Cardiac fibroblast (primary cell): ENCODE measurements at places on chromosomes 1 and 21.

- no peak for DNase-seq
Observed at GRCh38 chr1:60152891-60153290, 79.3 kb upstream of the C1orf87 start.

DNA sequence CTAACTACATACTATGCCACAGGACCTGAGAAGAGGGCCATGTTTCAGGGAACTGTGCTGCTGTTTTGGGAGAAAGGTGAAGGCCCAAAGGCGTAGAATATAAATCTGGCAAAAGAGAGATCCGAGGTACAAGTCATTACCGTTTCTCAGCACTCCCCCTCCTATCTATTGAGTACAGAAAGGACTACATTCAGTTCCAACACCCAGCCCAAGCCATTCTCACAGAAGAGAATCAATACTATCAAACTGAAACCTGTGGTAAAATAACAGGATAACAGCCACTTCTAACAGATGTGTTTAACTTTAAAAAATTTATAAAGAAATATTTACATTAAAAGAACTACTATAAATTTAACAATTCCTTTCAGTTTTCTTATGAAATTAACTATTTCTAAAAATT is 7.8 kb downstream of the AHCTF1 start:
- DNase-seq, result no peak

- no peak for DNase-seq
Observed at GRCh38 chr1:43143441-43143888, 28.6 kb downstream of the EBNA1BP2 start.

- peak; percentile 61 for DNase-seq
Observed at GRCh38 chr1:180623579-180624347, 8.1 kb upstream of the XPR1 start.

- DNase-seq, result peak; percentile 76
Observed at GRCh38 chr21:25568246-25568645, 39.0 kb downstream of the MRPL39 start.

GRCh38 chr1:160211046-160211790 is 6.0 kb downstream of the PEA15 start:
- no peak for DNase-seq

DNA sequence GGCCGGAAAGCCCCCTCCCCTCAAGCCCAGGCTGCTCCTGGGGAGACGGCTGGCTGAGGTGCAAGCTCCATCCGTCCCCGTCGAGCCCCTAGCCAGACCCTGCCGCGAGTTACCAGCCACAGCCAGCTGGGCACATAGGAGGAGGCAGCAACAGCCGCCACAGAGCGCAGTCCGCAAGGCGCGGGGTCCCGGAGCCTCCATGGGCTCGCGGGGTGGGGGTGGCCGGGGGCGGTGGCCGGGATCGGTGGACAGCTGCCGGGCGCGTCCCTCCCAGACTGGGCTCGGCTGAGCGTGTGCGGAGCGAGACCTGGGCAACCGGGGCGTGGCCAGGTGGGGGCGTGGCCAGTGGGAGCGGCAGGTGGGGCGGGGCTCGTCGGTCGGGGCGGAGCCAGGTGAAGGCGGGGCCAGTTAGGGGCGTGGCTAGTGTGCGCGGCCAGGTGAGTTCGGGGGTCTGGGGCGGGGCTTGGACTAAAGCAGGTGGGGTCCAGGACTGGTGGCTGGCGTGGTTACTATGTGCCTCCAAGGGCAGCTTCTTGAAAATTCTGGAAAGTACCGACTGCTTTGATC is at the start of gene CD164L2:
TSS of gene CD164L2 (minus strand) at position 295 of the 567 bp plus-strand sequence. CDS start at position 201, 94 bp downstream.
- DNase-seq, result no peak

DNA sequence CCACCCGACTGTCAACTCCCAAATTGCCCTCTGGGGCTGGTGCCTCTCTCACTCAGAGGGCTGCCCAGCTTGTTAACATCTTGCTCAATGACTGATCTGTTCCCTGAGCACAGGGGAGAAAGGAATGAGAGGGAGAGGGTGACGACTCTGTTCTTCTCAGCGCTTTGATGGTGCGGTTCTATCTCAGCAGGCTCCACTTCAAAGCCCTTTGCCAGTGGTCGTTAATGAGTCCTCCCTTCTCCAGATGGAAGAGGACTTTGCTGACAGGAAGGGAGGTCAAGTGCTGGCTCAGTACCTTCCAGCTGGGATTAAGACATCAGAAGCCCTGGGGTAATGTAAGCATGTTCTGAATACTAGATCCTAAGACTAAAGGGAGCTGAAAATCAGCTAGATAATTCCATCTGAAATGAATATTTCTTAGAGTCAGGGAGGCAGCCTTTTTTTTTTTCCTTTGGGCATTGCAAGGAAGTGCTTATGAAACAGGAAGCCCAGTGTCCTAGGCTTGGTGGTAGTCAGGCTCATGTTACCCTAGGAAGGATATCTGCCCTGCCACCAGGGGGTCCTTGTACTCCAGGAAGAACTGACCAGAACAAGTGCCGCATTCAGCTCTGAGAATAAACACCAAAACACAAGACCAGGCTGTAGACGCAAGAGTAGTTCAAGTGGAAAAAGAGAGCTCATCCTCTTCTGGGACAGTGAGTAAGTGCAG is 4.7 kb downstream of the FMOD start:
- no peak for DNase-seq

- peak; percentile 52 for DNase-seq
Observed at GRCh38 chr1:74693473-74693872, 19.9 kb upstream of the ERICH3 start.

GRCh38 chr21:40151611-40152010 is 284.4 kb downstream of the PCP4 start:
- DNase-seq, result no peak

DNA sequence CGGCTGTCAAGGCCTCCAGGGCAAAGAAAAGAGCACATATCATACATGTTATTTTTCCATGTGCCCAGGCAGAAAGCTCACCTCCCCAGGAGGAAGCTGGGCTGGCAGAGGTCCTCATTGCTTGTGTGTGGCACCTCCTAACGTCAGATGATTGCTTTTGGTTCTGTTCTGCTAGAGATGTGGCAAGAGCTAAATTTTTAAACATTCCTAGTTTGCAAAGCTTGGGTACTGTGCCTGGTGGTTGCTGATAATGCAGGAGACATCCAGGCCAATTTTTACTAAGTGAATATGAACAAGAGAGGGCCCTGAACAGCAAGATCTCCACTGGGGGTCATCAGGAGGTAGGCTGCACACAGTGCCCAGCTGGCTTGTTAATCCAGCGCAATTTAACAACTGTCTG is 93.9 kb downstream of the TBX19 start:
- no peak for DNase-seq

- DNase-seq, result no peak
Observed at GRCh38 chr1:183993132-183993531, 44.4 kb downstream of the COLGALT2 start.

DNA sequence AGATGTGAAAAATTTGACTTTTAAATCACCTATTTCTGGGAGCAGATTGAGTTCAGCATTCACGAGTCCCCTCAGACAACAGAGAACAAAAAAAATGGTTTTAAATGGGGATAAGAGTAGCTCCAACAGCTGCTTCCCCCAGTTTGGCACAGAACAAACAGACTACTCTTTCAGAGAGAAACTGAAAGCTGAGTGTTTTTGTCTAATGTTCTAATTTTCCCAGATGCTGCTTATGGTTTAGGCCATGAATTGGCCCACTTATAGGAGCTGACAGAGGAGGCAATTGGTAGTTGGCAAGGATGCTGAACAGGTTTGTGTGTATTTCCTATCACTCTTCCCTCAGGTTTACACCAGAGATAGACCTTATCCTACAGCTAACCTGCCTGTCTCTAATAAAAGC is 1637.4 kb upstream of the PRMT6 start:
- DNase-seq, result no peak

GRCh38 chr21:41620982-41621381 is 113.0 kb upstream of the TMPRSS2 start:
- peak; percentile 52 for DNase-seq

DNA sequence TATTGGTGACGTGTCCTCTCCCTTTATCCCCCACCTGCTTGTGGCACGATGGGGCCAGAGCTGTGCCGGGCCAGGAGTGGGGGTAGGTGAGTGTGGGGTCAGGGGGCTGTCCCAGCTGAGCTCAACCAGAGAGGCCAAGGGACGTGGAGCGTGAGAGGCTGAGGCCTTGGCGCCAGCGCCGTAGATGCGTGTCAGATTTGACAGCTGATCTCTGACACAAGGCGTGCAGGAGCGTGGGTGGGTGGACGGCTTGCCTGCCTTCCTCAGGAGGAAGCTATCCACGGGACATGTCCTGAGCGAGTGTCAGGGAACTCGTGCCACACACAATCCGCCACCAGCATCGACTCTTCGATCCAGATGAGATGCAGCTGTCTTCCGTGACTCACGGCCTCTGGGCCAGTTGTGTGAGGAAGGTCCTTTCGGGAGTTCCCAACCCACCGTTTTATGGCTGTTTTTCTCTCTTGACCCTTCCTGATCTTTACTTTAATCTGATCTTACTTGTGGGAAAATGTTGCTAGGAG is 56.7 kb downstream of the SPSB1 start:
- no peak for DNase-seq

DNA sequence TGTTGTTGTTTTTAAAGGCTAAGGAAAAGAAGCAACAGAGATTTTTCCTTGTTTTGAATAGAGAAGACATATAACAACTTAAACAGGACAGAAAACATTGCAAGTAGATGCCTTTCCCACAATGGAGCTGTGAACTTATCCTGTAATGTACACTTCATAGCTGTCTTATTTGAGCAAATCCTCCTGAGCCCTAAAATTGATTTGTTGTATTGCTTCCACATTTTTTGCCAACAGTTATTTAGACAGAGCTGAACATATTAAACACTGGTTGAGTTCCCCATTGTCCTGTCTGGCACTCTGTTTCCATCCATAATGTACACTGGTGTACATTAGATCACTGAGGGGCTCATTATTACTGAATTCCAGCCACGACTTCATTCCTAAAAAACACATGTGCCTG is 32.2 kb downstream of the CACHD1 start:
- no peak for DNase-seq

DNA sequence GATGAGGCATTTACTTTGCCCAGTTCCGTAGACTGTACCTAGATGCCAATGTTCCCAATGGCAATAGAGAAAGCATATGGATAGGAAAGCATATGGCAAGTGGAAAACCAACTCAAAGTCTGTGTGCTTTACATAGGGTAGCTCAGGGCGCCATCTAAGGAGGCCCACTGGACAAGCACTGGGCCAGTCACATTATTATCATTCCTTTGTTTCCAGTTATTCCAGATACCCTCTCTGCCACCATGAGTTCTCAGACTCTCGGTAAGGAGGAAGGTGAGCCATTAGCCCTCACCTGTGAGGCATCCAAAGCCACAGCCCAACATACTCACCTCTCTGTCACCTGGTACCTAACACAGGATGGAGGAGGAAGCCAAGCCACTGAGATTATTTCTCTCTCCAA is 9.8 kb downstream of the CD101 start:
- no peak for DNase-seq

DNA sequence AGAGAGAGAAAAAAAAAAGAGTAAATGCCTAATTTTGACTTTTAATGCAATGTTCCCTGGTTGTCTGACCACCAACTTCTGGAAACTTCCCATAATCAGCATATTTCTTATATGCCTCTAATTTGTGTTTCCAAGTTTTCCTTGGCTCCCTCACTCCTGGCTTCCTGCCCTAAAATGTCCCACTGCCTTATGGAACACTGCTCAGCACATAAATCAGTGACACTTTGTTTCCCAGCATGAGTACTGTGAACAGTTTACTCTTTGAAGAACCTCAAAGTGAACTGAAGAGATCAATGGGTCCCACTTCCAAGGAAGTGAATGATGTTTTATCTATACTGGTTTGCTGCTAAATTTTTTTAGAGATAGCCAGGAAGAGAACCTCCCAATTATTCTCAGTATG is 271.3 kb upstream of the PRMT6 start:
- DNase-seq, result peak; percentile 9
